ENCODE measurements at places on chromosomes 1 and 21.

DNA sequence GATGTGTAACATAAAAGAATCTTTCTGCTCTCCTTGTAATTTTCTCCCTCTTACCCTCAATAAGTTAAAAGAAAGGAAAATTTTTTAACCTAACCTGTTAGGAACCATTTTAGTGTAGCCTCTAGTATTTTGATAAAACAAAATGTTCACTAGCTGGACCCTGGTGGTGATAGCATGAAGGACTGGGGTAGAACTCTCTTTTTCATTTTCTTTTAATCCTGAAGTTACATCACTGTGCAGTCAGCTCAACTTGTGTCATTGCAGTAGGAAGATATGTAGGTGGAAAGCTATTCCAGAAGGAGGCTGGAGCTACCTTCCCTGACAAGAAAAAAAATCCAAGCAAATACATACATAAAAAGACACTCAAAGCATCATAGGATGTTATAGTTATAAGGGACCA lies 39.3 kb downstream of the NFIA start:
- DNase-seq = no peak

GRCh38 chr1:58266242-58266641 lies 280.3 kb downstream of the OMA1 start:
- no peak for DNase-seq

DNA sequence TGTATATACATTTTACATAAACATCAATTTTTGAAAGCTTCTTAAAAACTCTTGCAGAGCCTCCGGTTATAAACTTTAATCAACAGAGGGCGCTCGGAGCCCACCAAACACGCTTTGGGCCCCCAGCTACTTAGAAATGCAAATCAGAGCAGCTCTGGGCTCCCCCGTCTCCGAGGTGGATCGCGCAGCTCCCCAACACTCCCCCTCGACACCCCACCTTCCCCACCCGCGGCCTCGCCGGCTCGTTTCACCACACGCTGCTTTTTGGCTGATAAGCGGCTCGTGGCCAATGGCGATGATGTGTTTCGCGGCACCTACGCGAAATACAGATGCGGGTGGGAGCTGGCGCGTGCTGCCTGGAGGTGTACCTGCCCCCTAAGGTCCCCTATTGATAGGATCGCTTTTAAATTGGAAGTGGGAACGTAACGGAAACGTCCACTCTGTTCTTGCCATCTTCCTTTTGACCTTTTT lies 1.7 kb upstream of the KIF26B start:
- DNase-seq = peak; percentile 72

DNA sequence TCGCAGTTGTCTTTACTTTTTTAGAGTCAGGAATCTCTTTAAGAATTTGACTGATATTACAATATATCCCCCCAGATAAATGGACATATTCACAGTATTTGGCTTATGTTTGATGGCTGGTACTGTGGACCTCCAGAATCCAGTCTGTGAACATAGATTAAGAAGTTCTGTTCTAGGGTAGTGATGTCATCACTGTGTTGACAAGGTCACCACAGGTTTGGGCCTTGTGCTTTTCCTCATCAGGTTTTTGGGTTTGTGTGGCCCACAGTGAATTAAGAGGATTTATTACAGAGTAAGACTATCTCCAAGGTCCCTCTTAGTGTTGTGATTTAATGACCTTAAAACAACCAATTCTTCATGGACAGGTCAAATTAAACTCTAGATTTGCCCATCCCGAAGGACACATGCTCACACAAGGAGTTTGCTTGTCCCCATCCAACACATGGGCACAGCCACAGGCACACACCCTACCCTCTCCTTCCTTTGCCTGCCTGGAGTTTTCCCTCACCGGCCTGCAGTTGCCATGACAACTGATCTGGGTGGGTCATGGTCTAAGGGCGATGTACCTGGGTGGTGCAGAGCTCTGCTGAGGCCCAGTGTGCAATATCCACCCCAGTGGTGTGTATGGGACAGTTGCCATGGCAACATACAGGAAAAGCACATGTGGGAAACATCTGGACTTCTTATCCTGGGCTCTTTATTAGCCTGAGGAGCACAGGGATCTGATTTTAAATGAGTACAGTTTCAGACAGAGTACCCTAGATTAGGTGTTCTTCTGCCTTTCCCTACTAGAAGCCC lies 98.6 kb downstream of the NAV1 start:
- DNase-seq = no peak

All from natural killer cell treated with Interleukin-12 subunit alpha and Interleukin-12 subunit beta and Interleukin-15 and Interleukin-18, amount 100 ng/mL, for 72 hours (primary cell).